ENCODE measurements at places on chromosomes 5 and 9.
A peak's percentile ranks its signal among the peaks of the same experiment; 100 is the strongest.

GRCh38 chr9:90307167-90307833 lies 335.3 kb downstream of the DIRAS2 start:
- DNase-seq = no peak

GRCh38 chr9:27528076-27528885 lies 1.3 kb downstream of the MOB3B start:
- DNase-seq = peak; percentile 66

- DNase-seq = no peak
These were observed 18.1 kb downstream of the PTCH1 start for GRCh38 chr9:95498641-95499040.

- DNase-seq = no peak
These were observed 152.1 kb downstream of the GNAQ start for GRCh38 chr9:77879437-77879943.

DNA sequence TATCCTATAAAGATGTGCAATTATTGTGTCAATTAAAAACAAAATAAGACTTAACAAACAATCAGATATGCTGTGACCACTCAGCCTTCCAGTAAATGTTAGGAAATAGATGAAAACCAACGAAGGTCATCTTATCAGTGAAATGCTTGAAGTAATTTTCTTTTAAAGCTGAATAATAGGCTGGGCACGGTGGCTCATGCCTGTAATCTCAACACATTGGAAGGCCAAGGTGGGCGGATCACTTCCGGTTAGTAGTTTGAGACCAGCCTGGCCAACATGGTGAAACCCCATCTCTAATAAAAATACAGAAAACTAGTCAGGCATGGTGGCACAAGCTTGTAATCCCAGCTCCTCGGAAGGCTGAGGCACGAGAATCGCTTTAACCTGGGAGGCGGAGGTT lies 31.2 kb downstream of the NLN start:
- no peak for DNase-seq

- DNase-seq = no peak
These were observed 48.3 kb upstream of the SPATA31E1 start for GRCh38 chr9:87834357-87834756.
